Vagina (tissue), 2 donors: ENCODE measurements at places on chromosomes 5 and 9. TPM values are rescaled to one million over a fixed set of nuclear protein-coding genes. Genes with fewer than 3 reads are reported as not detected.
A peak's percentile ranks its signal among the peaks of the same experiment; 100 is the strongest.

GRCh38 chr9:98172604-98173003, 19.8 kb downstream of the CORO2A start:
- H3K36me3 ChIP-seq, result no peaks in the 10 kb centered on the region
- peaks cover 9% of the 10 kb centered on the region for H3K4me1 ChIP-seq
- H3K27me3 ChIP-seq, result no peaks in the 10 kb centered on the region
- H3K27ac ChIP-seq, result no peak overlapping the region
- no peak overlapping the region for H3K4me3 ChIP-seq

DNA sequence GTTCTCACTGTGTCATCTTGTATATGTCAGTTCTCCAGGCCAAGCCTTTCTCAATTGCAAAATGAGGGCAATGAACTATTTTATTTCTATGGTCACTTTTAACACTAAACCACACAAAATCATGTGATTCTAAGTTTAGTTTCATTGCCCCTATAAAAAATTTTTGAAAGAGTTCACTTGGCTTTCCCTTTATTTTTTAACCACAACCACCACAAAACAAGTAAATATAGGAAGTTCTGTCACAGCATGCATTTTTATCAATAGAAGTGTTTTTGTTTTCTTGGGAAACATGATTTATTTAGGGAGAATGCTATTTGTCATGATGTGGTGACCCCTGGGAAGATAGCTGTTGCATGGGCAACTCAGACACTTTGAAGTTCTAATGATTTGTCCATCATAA, 169.1 kb downstream of the CSNK1G3 start:
- H3K27ac ChIP-seq, result no peak overlapping the region
- no peak overlapping the region for H3K4me3 ChIP-seq
- no peaks in the 10 kb centered on the region for H3K4me1 ChIP-seq
- H3K36me3 ChIP-seq, result no peaks in the 10 kb centered on the region

GRCh38 chr9:133686642-133687575, 50.7 kb downstream of the DBH start:
- H3K27ac ChIP-seq, result no peak overlapping the region
- H3K4me1 ChIP-seq, result peaks cover 10% of the 10 kb centered on the region
- H3K27me3 ChIP-seq, result no peaks in the 10 kb centered on the region
- H3K36me3 ChIP-seq, result no peaks in the 10 kb centered on the region
- H3K4me3 ChIP-seq, result no peak overlapping the region
- DNase-seq, result no peak

DAB2 gene
- total RNA-seq, result 60.4 TPM

- no peak overlapping the region for H3K4me3 ChIP-seq
- peak; percentile 77 for DNase-seq
- H3K27me3 ChIP-seq, result no peaks in the 10 kb centered on the region
- H3K36me3 ChIP-seq, result no peaks in the 10 kb centered on the region
- no peak overlapping the region for H3K27ac ChIP-seq
Observed at GRCh38 chr5:980001-980588, 28.5 kb upstream of the NKD2 start.

- no peak overlapping the region for H3K27ac ChIP-seq
- no peaks in the 10 kb centered on the region for H3K36me3 ChIP-seq
- no peaks in the 10 kb centered on the region for H3K27me3 ChIP-seq
- no peaks in the 10 kb centered on the region for H3K4me1 ChIP-seq
- no peak overlapping the region for H3K4me3 ChIP-seq
- DNase-seq, result no peak
Observed at GRCh38 chr5:17910318-17910717, 276.1 kb downstream of the TAF11L14 start.

DNA sequence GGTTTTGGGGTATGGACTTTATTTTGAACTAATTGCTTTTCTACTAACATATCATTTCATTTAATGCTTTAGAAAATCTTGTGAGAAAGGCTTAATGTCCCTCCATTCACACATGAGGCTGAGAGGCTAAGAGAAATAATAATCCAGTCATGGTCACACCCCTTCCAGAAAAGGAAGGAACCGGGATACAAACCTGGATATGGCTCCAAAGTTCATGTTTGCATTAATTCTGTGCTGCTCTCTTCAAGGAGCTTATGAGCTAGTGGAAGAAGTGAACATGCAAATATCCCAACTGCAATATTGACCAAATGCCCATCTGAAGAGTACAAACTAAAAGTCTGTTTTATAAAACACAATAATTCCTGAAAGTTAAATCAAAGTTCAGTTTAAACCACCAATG, 732.1 kb upstream of the RIOK2 start:
- H3K4me3 ChIP-seq, result no peak overlapping the region
- H3K27me3 ChIP-seq, result no peaks in the 10 kb centered on the region
- H3K27ac ChIP-seq, result no peak overlapping the region
- H3K4me1 ChIP-seq, result no peaks in the 10 kb centered on the region
- H3K36me3 ChIP-seq, result no peaks in the 10 kb centered on the region
